ENCODE measurements at places on chromosomes 7 and 10.

- no peak for DNase-seq
Observed at GRCh38 chr10:3350205-3350604, 177.6 kb upstream of the PITRM1 start.

- no peak for DNase-seq
Observed at GRCh38 chr7:114426824-114427223, 12.2 kb downstream of the FOXP2 start.

DNA sequence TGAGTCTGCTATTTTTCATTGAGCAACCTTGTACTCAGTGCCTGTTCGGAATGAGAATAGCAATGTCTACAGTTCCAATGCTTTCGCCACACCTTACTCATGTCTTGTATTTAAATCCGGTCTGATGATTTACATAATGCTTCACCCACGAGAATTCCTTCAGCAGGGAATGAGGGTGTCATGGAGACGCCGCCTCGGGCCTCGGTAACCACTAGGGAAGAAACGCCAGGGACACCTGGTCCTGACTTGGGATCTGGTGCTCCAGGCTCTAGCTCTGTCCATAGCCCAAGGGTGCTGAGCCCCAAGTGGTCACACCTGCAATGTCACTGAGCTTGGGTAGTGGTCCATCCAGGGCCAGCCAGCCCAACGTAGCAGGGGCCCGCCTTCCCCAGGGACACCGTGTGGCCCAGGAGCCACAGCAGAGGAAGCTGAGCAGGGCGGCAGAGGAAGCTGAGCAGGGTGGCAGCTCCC is 37.4 kb downstream of the PRKAG2 start:
- no peak for DNase-seq

GRCh38 chr10:86536294-86536861 is 14.8 kb upstream of the WAPL start:
- no peak for DNase-seq

All from NCI-H187 (cell line).